Mesenchymal stem cell (in vitro differentiated cells and primary cell): ENCODE measurements at places on chromosomes 1 and 21.

GRCh38 chr1:236021424-236022135 lies 43.3 kb downstream of the NID1 start:
- no peak for DNase-seq

DNA sequence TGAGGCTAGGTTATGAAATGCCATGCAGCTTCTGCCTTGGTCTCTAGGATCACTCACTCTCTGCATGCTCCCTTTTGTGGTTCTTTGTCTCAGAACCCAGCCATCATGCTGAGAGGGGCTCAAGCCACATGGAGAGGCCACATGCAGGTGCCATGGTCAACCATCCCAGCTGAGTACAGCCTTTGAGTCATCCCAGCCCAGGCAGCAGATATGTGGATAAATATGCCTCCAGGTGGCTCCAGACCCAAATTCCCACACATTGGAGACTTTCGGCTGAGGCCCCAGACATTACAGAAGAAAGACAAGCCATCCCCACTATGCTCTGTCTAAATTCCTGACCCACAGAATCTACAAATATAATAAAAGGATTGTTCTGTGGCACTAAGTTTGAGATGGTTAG lies 102.0 kb downstream of the LHX9 start:
- no peak for DNase-seq

DNA sequence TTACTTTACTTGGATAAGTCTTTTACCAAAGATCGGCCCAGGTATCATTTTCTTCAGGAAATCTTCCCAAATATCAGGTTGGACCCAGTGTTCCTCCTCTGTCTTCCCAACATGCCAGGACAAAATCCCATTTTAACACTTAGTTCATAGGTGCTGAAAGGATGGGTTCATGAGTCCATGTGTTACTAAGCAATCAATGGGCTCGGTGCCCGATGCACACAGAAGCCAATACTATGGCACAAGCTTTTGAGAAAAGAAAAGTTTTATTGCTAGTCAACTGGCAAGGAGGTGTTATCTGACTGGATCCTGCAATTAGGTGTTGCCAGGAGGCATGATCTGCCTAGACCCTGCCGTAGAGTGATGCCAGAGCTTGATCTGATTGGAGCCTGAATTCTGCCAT lies 133.3 kb upstream of the SLC44A3 start:
- no peak for DNase-seq

DNA sequence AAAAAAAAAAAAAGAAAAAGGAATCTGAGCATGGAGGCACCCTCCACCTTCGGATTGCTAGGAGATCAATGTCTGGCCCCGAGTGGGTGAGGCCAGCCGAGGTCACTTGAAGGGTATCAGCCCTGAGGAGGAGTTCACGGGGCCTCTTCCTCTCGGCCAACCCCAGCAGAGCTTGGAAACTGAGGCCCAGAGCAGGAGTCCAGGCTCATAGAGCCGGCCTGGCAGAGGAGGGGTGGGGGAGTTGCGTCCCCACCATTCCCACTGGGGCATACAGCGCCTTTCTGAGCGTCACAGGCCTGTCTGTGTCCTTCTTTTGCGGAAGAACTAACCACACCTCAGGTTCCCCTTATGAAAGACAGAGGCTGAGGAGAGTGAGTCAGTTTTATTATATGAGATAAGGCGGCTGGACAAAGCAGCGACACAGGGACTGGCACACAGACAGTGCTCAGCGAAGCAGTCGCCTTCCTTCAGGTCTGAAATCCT lies 17.1 kb upstream of the EPHA2 start:
- DNase-seq = peak; percentile 74

DNA sequence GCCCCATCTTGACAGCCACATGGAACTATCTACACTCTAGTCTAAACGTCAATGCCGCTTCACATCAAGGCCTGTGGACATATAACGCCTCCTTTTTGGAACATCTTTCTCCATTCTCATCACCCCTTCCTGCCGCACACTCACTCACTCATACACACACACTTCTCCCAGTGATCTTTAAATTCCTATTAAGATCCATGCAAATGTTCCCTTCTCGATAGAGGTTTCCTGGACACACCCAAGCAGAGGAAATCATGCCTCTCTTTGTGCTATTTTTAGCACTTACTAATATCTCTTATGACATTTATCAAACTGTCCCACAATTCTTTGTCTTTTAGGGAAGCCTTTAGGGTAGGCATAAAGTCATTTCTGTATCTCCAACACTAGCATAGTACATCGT lies 28.2 kb upstream of the SLAMF9 start:
- DNase-seq = no peak

GRCh38 chr1:163844459-163844858 lies 522.7 kb downstream of the NUF2 start:
- DNase-seq = peak; percentile 27

GRCh38 chr21:25412100-25412499 lies 195.2 kb downstream of the MRPL39 start:
- no peak for DNase-seq

DNA sequence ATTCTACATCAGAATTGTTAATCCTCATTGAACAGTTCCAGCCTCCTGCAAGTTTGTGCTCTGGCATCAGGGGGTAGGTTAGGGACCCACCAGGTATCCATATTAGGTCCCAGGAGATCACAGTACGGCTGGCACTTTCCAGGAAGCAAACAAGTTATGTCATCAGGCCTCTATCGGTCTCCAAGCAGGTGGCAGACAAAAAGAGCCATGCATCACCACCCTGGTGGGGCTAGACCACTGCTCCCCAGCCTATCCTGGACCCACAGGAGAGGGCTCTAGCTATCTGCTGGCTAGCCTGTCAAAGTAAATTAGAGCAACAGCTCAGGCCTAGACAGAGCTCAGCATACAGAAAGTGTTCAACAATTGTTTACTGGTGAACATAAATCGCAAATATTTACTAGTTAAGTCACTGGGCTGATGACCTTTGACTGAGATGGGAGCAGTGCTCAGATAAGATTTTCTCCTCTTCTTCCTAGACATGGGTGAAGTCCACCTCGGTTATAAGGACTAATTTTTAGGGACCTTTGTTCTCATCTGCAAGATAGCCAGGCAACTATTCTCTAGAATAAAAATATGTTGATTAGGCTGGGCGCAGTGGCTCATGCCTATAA lies 6.4 kb downstream of the NUAK2 start:
- no peak for DNase-seq

DNA sequence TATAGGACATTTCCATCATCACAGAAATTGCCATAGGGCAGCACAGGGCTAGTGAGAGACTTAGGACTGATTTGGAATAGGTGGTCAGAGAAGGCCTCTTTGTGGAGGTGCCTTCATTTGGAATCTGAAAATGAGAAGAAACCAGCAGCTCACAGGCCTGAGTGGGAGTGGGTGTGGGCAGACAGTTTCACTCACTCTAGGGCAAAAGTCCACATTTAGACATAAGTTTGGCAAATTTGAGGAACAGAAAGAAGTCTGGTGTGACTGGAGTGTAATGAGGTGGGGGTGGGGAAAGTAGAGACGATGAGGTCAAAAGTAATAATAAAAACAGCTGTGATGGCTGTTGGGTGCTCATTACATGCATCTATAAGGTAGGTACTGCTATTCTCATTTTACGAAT lies 22.4 kb upstream of the BCAR3 start:
- DNase-seq = no peak

DNA sequence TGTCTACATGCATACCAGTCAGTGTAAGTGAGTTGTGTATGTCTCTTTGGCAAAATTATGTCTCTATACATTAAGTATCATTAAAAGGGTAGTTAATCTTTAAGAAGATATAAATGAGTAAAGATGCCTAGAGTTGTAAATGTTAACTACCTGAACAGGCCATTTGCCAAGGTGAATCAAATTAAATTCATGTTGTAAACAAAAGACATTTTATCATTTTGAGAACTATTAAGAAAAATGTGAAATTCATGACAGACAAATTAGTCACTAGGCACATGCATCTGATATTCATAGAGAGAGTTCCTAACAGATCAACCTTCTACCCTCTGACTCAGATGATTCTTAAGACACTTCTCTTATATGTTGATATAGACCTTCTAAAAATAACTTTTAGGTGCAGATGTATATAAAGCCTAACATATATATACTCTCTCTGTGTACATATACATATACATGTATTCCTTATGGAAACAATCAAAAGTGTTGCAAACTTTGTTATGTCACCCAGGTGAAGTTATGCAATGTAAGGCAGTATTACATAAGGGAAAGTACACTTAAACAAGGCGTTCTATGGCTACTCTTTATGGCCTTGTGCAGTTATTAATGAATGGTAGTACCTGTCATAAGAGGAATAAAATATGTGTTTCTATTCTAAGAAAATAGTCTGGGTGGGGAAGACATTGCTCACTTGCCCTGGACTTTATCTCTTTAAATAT lies at the start of gene TMPRSS15:
TMPRSS15 (minus strand) TSS at position 51 of the 716 bp plus-strand sequence. CDS start 163 bp downstream, outside the sequence.
- DNase-seq = no peak

GRCh38 chr1:14495381-14495780 lies 103.1 kb upstream of the KAZN start:
- no peak for DNase-seq

GRCh38 chr1:175566247-175566646 lies 177.1 kb downstream of the TNR start:
- no peak for DNase-seq

- DNase-seq = peak; percentile 47
Measured at GRCh38 chr1:235270625-235271024, 57.4 kb downstream of the ARID4B start.

DNA sequence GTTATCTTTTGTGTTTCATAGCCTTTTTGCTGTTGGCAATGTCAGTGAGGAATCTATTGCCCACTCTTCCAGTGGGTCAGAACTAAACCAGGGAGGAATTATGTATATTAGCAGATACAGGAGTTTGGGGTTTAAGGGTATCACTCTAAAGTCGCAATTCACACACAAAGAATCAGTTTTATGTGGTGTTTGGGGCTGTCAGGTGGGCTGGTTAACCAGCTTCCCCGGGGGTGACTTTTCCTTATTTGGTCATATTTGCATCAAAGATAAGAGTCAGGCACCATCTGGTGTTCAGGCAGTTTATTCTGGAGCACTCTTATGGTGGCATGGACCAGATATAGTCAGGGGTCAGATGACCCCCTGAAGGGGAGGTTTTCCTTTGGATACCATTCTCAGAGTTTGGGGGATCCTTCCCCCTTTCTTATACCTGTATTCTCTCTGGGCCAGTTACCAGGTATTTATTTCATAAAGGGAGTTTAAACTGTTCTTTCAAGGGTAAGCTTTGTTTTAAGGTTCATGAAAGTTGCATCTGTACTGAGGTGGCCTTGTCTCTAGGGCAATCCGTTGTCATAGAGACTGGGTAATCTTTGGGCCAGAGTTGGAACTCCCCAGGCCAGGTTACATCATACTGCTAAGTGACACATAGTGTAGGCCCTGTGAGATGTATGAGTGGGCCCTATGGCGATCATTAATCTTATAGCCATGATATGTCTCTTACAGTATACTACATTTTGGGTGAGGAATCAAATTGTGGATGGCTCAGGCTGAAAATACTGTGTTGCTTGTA lies 148.2 kb downstream of the RWDD3 start:
- DNase-seq = no peak

DNA sequence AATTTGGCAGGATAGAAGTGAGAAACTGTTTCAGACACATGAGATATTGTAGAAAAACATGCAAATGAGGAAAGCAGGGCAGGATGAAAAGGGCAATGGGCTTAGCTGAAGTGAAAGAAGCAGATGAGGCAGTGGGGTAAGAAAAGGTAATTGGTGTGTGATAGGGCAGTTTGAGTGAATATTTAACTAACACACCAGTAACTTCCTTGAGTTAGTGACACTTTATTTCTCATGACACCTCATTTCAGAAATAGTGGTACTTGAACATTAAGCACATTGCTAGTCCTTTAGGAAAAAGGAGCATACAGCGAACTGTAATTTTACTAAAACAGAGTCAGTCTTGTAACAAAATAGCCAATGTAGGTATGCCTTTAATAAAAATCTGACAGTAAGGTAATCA lies 415.0 kb downstream of the DPYD start:
- DNase-seq = no peak

DNA sequence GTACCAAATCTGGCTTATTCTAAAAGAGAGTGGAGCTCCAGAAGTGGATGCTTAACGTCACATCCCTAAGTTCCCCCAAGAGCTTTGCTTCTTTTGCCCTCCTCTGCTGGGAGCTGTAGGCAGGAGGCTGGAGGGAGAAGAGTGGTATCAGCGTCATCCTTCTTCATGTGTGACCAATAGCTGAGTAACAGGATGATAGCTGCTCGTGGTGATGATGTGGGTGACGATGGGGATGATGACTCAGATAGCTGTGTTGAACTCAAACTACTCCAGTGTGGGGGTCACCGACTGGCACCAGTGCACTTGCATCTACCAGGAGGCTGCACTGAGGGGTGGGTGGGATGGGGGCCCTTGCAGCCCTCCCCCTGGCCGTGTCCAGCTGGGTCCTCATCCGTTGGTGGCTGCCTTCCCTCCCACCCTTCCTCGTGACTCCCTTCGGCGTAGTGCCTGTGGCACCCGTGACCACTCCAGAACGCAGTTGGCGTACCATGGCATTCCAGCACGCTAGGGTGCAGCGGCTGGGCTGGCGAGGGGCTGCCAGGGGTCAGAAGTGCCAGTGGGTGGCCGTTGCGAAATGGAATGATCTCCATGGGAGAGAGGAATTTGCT lies 1.1 kb downstream of the IGFN1 start:
- peak; percentile 82 for DNase-seq

DNA sequence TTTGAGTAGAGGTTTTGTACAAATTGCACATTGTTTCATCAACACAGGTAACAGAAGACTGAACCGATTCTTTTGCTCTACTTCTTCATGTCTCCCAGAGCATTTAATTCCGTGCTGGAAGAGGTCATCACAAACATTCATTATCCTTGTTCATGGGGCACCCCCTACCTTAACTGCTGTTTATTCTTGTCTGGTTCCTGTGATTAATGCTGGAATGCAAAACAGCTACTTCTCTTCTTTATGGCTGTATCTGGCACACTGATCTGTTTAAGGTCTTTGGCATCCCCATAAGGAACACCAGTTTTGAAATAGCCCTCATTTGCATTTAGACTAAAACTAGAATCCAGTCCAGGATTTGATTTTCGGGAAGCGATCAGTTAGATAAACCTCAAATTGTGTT lies 42.2 kb downstream of the NTNG1 start:
- DNase-seq = no peak

DNA sequence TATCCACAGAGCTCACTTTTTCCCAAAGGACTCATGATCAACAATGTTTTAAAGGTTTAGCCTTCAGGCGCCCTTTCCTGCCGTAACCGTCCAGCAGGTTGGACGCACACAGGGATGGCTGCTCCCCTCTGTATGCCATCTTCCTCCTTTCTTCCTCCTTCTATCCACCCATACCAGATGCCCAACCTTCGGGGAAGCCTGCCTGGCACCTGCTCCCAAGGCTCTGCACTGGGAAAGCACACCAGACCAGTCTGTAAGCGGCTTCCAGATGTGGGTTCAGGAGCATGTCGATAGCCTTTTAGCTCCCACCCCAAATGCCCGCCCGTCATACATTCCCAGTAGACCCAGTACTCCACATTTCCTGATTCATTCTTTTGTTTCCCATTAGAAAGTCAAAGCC lies 52.9 kb downstream of the STUM start:
- DNase-seq = no peak
